Femur (tissue), 1 donor: ENCODE measurements at places on chromosomes 4 and X.
A peak's percentile ranks its signal among the peaks of the same experiment; 100 is the strongest.

DNA sequence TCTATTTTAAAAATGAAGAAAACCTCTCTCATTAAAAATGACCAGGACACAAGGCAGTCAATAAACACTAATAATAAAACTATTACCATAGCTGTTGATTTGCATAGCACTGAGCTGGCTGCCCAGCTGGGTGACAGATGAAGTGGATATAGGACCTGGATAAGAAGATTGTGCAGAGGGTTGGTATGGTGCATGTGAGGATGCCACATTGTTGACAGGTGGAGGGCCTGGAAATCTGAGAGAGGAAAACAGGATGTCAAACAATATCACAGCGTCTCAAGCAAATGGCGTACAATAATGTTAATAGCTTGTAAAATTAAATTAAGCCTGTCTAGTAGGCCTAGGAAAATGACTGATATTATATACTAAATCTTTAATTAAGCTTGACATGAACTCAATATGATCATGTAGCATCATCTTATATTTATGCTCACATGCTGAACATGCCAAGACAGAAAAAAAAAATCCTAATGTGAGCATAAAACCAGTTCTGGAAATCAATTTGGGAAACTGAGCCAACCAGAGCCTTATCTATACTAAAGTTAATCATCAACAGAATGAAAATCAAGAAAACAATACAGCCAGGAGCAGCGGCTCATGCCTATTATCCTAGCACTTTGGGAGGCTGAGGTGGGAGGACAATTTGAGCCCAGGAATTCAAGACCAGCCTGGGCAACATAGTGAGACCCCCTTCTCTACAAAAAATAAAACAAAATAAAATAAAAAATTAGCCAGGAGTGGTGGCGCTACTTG lies 18.6 kb downstream of the SEC24D start:
- DNase-seq: no peak

DNA sequence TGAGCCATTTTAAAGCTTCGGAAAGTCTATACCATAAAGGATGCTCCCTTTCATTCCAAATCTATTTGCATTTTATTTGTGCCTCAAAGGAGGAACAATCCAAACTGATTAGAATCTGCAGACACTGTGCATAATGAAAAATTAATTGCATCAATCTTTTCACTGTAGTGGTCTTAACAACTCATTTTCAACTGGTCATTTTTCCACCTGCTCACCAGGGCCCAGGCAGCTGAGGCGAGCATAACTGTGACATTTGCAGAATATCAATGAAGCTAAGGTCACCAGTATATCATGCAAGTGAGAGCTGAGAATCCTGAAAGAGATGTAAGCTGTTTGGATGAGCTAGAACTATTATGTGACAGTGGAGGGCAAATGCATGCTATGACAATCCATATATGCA lies 387.3 kb upstream of the TECRL start:
- no peak for DNase-seq

DNA sequence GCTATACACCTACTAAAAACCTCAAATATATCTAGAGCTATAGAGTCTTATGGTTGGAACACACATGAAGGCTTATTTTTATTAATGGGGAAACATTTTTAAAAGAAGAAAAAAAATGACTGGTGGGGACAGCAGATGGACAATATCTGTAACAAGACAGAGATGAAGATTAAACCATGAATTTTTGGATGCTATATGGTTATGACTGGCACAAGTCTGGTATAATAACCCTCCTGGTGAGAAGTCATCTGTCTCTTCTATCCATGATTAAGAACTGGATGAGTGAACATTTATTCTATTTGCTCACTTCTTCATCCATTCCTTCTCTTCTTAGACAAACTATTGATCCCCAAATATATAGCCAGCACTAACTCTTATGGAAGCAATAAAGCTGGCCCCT lies 104.4 kb downstream of the EFHC2 start:
- no peak for DNase-seq

DNA sequence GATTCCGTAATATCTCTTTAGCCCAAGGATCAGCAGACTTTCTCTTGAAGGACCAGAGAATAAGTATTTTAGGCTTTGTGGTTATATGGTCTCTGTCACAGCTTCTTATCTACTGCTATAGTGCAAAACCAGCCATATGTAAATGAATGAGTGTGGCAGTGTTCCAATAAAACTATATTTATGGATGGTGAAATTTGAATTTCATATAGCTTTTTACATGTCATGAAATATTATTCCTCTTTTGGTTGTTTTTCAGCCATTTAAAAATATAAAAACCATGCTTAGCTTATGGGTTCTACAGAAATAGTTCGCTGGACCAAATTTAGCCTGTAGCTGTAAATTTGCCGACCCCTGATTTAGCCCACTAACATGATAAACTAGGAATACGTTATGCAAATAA lies 18.0 kb upstream of the MSMO1 start:
- DNase-seq: no peak

- DNase-seq: no peak
These were observed 60.1 kb downstream of the NDST4 start for GRCh38 chr4:115053313-115053712.

- peak; percentile 33 for DNase-seq
These were observed 343.4 kb upstream of the RASGEF1B start for GRCh38 chr4:81814987-81815541.

DNA sequence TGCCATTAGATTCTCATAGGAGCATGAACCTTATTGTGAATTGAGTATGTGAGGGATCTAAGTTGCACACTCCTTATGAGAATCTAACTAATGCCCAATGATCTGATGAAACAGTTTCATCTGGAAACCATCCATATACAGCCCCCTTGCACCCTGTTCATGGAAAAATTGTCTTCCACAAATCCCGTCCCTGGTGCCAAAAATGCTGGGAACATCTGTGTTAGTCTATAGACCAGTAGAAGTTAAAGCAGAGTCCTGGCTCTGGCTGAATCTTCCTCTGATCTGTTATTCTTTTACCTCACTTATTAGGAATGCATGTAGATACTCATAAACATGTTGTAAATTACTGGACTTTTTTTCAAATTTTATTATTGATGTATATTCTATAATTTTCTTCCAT lies 29.2 kb downstream of the SULT1B1 start:
- DNase-seq: peak; percentile 54

GRCh38 chr4:71156616-71157015 lies 163.2 kb downstream of the DCK start:
- DNase-seq: no peak

DNA sequence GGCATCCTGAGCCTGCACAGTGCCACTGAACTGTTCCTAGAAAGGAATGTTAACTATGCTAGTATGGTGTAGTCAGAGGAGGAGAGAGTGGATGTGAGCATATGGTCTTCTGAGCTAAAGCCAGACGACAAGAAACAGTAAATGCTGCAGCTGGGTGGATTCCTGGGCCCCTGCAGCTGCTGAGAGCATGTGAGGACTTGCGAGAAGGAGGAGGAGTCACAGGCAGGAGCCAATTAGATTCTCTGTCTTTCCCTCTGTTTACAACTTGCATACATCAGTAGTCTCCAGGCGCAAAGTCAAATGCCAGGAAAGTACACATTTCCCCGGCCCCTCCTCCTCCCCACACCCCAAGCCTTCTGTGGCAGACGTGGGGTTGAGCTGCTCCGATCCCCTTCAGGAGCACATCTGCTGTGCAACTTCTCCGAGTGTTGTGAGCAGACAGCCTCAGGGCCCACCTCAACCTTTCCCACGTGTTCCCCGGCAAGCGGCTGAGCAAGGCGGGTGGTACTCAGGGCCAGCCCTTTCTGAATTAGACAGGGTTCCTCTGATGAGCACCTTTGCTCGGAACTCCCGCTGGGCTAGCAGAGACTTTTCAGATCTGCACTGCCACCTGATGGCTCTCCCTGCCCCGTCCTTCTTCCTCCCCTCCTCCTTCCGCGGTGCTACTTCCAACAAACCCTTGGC lies 108.7 kb upstream of the ATP6AP2 start:
- DNase-seq: peak; percentile 83

GRCh38 chrX:11426712-11427452 lies 133.7 kb downstream of the AMELX start:
- DNase-seq: peak; percentile 32

DNA sequence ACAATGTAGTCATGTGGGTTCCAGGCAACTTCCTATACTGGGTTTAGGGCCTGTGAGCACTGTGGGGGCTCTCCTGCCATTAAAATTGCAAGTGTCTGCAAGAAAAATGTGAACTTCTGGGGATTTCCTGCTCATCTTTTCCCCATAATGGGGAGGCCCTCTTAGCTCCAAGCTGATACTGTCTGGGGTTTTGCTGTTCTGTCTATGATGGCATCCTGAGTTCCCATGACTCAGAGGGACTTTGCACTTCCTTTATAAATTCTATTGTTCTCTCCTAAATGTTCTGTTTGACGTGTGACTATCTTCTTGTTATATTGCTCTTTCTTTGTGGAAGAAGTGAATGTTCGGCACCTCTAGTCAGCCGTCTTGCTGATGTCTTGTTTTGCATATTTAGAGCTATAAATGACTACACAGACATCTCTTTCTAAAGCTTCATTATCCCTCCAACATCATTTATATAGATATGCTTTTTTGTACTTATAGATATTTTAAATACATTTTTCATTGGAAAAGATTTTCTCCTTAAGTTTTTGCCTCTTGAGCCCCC lies 465.8 kb downstream of the NAF1 start:
- no peak for DNase-seq

DNA sequence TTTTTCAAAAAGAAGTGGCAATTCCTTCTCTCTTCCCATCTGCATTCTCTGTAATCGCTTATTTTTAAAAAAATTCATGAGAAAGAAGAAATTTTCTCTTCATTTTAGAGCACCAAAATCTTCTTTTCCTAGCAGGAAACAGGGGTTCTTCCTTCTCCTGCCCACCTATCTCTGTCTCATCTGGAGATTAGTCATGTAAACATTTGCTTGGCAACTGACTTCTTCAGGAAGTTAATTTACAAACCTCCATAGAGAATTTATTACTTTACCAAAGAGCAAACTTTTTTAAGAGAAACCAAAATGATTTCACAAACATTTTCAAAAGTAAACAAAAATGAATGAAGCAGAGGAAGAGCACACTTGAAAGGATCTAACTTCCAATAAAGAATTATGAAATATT lies 13.5 kb downstream of the TTC29 start:
- no peak for DNase-seq

GRCh38 chr4:81319657-81320056 lies 104.6 kb upstream of the PRKG2 start:
- no peak for DNase-seq

DNA sequence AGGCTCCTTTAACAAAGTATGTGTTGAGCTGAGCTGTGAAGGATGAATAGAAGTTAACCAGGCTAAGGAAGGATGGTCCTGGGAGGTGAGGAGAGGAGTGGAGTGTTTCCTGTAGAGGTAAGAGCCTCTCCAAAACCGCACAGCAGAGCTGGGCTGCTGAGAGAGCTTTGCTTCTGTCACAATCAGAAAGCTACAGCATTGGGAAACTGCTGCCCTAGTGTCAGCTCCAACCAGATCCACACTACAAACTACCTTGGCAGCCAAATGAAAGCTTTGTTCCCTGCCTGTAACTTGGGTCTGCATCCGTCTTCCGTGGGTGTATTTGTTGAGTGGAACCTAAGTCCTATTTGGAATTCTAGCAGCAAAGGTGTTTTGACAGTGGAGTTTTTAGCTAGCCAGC lies 91.8 kb downstream of the REPS2 start:
- no peak for DNase-seq

DNA sequence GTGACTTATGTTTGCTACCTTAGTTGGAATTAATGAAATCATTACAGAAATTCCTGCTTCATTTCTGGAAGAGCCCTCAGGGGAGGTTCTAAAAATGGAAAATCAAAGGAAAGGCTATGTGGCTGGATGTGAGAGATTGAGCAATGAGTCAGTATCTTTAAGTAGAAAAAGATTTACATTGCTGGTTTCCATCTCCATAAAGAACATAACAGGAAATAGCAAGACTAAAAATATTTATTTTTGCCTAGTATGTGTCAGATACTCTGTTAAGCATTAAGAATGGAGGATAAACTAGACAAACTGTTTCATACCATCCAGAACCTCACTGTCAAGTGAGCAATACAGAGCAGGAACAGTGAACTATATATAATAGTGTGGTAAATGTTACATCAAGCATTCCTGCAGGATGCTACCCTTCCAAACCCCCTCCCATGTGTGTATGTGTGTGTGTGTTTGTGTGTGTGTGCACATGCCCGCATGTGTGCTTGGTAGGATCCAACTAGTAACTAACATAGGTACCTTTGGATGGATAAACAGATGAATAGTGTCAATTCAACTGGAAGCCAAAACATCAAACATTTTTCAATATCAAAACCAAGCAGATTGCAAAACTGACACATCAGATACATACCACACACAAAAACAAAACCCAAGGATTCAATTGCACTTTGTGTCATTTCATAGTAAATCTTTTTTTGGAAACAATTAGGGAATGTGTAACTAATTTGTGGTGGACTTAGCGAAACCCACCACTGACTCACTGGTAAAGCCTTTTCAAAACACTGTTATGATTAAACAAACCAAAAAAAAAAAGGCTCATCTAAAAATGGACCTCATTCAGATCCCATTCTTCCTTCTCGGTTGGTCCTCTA lies 223.4 kb downstream of the SHROOM3 start:
- no peak for DNase-seq

GRCh38 chr4:7620086-7620813 lies 185.5 kb upstream of the PSAPL1 start:
- peak; percentile 50 for DNase-seq

DNA sequence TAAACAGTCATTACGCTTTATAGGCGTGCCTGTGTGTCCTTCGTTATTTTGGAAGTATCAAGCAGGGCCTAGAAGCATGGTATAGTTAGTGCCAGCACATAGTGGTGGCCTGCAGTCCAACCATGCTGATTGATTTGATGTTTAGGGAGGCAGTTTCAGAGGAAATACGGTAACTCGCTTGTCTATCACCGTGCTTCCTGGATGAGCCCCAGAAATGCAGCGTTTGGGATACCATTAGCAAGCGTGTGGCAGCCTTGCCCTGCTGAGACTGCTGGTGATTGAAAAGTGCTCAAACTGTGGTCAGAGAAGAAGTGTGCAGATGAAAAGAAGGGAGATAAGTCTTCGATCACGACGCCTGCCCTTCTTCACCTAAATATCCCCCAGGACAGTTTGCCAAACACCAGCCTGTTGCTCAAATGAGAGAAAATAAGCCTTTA lies 158.4 kb downstream of the CHIC2 start:
- peak; percentile 77 for DNase-seq
